ENCODE measurements at places on chromosomes 5 and 9. TPM values are rescaled to one million over a fixed set of nuclear protein-coding genes. Genes with fewer than 3 reads are reported as not detected.

Gene MEGF9
- total RNA-seq: 23.4 TPM

Gene PCDHB13
- total RNA-seq: 7.4 TPM

- DNase-seq: no peak
- H3K27me3 ChIP-seq: no peaks in the 10 kb centered on the region
- H3K27ac ChIP-seq: no peak overlapping the region
- no peaks in the 10 kb centered on the region for H3K36me3 ChIP-seq
- peaks cover 1% of the 10 kb centered on the region for H3K4me1 ChIP-seq
Measured at GRCh38 chr5:45105491-45105994, 296.8 kb downstream of the MRPS30 start.

DNA sequence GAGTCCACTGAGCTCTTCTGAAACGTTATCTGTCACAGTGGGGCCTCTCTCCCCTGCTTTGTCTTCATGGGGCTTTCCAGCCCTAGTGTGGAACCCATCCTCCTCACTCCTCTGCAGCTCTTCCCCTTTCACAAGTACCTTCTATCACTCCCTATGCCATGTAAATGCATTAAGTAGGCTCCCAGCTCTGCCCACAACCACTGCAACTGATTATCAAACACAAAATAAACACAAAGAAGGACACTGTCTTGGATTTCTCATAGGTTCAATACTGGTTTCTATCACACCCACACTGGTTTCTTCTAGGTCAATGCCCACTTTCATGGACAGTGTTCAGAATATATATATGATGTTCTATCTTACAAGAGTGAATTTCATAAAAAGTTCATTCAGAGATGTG lies 139.4 kb downstream of the GNAQ start:
- H3K27ac ChIP-seq: peak overlapping the region; percentile 53
- no peak for DNase-seq
- peaks cover 2% of the 10 kb centered on the region for H3K36me3 ChIP-seq
- H3K4me3 ChIP-seq: no peak overlapping the region
- peaks cover 9% of the 10 kb centered on the region for H3K4me1 ChIP-seq
- H3K27me3 ChIP-seq: no peaks in the 10 kb centered on the region

- DNase-seq: no peak
- peaks cover 16% of the 10 kb centered on the region for H3K4me1 ChIP-seq
Measured at GRCh38 chr5:126778675-126779403, 1.9 kb downstream of the LMNB1 start.

Gene FAM153A
- total RNA-seq: 0.55 TPM

GRCh38 chr5:30034870-30035269 lies 1158.6 kb upstream of the CDH6 start:
- H3K27me3 ChIP-seq: no peaks in the 10 kb centered on the region
- no peak for DNase-seq
- no peaks in the 10 kb centered on the region for H3K36me3 ChIP-seq
- H3K27ac ChIP-seq: no peak overlapping the region
- no peak overlapping the region for H3K4me3 ChIP-seq

- no peak for DNase-seq
- H3K36me3 ChIP-seq: peaks cover 3% of the 10 kb centered on the region
- H3K4me3 ChIP-seq: no peak overlapping the region
- H3K27me3 ChIP-seq: no peaks in the 10 kb centered on the region
- no peak overlapping the region for H3K27ac ChIP-seq
Measured at GRCh38 chr5:171966270-171966669, 40.2 kb downstream of the FBXW11 start.

DNA sequence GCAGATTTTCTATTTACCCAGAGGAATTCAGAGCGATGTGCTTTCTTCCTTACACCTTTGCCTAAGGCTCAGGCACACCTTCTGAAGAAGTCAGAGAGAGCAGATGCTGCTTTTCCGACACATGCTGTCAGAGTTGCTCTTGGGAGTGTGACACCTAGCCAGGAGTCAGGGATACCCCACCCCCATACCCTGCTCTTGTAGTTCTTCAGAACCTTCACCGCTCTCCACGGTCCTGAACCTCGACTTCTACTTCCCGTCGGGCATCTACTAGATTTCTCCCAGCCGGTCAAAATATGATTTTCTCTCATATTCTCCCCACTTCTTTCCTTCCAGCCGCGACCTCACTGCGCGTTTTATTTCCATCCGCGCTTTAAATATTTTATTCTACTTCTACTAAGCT lies 1.7 kb downstream of the GRIN3A start:
- H3K27me3 ChIP-seq: peaks cover 84% of the 10 kb centered on the region
- H3K4me1 ChIP-seq: peaks cover 6% of the 10 kb centered on the region
- H3K27ac ChIP-seq: no peak overlapping the region
- peak; percentile 46 for DNase-seq

Gene FBXL7
- total RNA-seq: 14.8 TPM

GRCh38 chr9:91958174-91958573 lies 8.1 kb upstream of the ROR2 start:
- no peak overlapping the region for H3K4me3 ChIP-seq
- no peaks in the 10 kb centered on the region for H3K36me3 ChIP-seq
- H3K4me1 ChIP-seq: peaks cover 8% of the 10 kb centered on the region

Gene SLC6A18
- not detected for total RNA-seq

- no peak overlapping the region for H3K4me3 ChIP-seq
- peaks cover 7% of the 10 kb centered on the region for H3K36me3 ChIP-seq
- no peak for DNase-seq
- H3K27me3 ChIP-seq: no peaks in the 10 kb centered on the region
- H3K27ac ChIP-seq: no peak overlapping the region
Measured at GRCh38 chr9:94127806-94128205, 43.5 kb downstream of the PTPDC1 start.

Gene ENC1
- total RNA-seq: 78.7 TPM
